Gastrocnemius medialis (tissue), 4 donors: ENCODE measurements at places on chromosomes 16 and 17. TPM values are rescaled to one million over a fixed set of nuclear protein-coding genes. Genes with fewer than 3 reads are reported as not detected.

- DNase-seq, result no peak
Observed at GRCh38 chr17:44972953-44973352, 4.8 kb upstream of the C1QL1 start.

- no peak for DNase-seq
Observed at GRCh38 chr17:50768346-50768761, 1.0 kb upstream of the ANKRD40CL start.

- no peak for DNase-seq
Observed at GRCh38 chr17:59299400-59300092, 31.9 kb upstream of the YPEL2 start.

GRCh38 chr17:65850486-65850885 is 289.0 kb upstream of the AXIN2 start:
- DNase-seq, result no peak

DNA sequence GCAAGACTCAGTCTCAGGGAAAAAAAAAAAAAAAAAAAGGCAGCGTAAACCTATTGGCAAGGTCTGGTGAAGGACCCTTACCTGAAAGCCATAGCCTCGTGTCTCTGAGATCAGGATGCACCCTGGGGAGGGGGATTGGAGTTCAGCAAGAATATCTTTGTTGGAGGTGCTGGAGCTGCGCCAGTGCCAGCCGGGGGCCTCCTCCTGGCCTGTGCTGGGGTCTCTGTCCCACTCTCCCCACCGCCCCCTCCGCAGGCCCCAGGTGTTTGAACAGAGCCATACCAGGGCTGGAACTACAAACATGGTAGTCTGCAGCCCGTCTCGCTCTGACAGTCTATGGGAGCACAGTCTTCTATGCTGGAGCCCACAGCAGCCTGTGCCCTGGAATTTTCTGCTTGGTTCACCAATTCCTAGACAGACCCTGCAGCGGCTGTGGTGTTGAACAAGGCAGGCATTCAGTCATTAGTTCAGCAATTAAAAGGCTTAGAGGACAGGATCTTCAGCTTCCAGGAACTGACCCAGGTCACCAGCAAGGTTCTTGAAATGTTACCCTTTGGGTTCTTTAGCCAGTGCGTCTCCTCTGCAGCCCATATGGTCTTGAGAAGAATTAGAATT is 42.2 kb upstream of the KIFC3 start:
- no peak for DNase-seq

DNA sequence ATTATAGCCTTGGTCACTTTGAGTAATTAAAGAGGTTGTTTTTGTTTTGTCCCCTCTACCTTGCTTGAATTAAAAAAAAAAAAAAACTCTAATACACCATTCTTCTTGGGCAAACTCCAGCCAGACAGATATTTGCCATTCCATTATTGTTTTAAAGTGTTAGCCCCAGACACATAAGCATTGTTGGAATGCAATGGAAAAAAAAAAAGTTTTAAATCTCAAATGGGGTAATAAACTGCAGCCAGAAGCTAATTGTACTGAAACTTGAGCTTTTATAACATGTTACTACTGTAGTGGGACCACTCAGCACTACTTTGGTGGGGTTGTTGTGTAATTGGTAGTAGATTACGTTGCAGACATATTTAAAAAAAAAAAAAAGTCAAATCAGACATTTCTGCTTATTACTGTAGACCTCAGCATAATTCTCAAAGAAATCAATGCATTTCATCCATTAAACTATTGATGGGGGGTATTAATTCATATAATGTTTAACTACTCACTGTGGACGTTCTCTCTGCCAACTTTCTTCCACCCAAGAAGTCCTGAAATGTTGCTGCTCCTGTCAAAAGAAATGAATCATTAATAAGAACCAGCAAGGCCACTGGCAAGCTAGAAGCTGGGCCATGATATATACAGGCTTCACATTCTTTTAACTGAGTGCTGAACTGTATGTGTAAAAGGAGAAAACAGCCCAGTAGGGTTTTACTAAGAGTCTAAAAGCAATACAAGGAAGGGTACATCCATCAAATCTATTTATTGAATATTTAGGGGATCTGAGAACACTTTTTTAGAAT is 626.6 kb upstream of the SOX9 start:
- DNase-seq, result no peak

Gene FBF1
- 6.4 TPM for total RNA-seq

DNA sequence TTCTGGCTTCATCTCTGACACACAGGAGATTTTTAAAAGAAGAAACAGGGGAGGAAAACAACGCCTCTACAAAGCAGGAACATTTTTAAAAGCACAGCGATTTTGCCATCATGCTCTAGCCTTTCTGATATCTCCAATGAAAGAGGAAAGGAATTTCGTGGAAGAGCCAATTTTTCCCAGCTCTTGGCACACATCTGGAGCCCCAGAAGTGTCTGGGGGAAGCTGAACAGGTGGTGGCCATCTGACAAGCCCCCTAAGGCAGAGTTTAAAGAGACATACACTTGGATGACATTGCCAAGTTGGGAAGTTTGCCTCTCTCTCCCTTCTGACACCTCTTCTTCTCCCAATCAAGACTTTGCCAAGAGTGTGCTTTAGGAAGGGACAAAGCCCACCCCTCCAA is 82.1 kb downstream of the CCT6B start:
- no peak for DNase-seq

Gene ACSM2A
- total RNA-seq, result 0.86 TPM

Gene MYL11
- total RNA-seq, result 4,879 TPM

Gene TPSG1
- not detected for total RNA-seq

Gene PIRT
- total RNA-seq, result not detected

DNA sequence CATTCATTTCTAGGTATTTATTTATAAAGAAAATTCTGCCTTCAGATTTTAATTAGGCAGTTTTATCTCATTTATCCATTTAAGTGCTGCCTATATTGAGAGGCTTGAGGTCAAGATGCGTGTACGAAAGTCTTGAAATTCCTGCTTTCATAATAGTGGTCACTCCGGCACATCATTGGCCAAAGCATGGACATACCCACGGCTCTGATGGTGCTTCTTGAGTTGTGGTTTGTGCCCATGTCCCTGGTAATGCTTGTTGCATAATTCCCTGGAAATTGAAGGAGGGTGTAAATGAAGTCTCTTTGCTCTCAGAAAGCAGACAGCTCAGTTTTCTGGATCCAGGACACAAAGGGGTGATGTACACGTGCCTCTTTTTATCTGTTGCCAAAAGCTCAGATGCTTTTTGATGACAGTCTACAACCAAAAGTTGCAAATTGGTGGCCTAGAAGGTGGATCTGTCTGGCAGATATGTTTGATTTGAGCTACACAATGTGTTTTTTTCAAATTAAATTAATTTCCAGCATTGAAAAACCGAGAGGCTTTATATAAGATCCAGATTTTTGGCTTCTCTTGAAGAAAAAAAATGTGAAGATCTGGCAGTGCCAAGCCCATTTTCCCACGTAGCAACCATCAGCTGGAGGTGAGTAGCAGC is 94.4 kb downstream of the SHISA9 start:
- DNase-seq, result no peak

- no peak for DNase-seq
Observed at GRCh38 chr16:73891129-73891542, 405.5 kb upstream of the PSMD7 start.

Gene PLLP
- 1.2 TPM for total RNA-seq

GRCh38 chr17:75885431-75885830 is 7.0 kb upstream of the TRIM47 start:
- DNase-seq, result no peak

GRCh38 chr17:6384481-6384880 is 50.4 kb downstream of the AIPL1 start:
- no peak for DNase-seq

Gene NPIPB8
- not detected for total RNA-seq

DNA sequence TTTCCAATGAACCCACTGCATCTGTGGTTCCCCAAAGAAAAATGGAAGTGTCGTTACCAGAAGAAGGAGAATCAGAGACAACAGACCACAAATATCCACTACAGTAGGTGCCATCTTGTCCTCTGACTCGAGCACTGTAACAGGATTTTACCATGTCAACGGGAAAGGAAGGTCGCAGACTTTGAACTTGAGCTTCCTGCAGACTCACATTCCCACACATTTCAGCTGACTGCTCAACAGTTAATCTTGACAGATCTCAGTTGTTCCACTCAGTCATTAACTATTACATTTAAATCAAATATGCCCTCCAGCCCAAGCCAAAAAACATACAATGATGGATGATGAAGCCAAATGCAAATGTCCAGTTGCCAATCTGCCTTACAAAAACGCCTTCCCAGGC is 37.0 kb downstream of the GAS7 start:
- no peak for DNase-seq

Gene CHD9NB
- total RNA-seq, result 0.72 TPM

DNA sequence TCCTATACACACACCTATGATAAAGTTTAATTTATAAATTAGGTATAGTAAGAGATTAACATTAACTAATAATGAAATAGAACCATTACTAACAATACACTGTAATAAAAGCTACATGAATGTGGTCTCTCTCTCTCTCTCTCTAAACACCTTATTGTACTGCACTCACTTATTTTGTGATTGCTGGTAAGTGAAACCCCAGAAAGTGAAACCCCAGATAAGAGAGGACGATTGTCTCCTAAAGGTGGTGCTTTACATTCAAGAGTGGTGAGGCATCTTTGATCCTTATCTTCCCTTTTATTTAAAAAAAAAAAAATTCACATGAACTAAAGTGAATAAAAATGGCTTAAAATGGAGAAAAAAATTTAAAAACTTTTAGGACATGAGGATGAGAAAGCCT is 80.1 kb upstream of the TRAP1 start:
- DNase-seq, result no peak

- no peak for DNase-seq
Observed at GRCh38 chr16:73713778-73714495, 582.7 kb upstream of the PSMD7 start.

GRCh38 chr17:41002814-41003213 is 3.1 kb upstream of the KRTAP3-2 start:
- no peak for DNase-seq

DNA sequence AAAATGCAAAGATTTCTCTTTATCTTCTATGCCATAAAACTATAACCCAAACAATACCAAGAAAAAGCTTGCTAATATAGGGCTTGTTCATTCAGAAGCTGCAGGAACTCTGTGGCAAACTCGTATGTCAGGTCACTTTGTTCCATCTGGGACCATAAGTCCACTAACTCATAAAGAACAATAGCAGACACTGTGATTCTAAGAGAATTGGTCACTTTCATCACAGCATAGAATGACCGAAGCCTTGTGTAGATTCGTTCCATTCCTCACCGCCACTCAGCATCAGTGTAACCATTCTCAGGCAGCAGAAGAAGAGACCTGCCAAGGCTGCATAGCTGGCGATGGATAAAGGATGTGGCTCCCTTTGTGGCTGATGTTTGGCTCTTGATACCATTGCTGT is 30.3 kb upstream of the VAT1L start:
- no peak for DNase-seq

Gene DHRS7C
- 39.9 TPM for total RNA-seq

- no peak for DNase-seq
Observed at GRCh38 chr16:49776085-49776595, 79.8 kb downstream of the ZNF423 start.

- DNase-seq, result no peak
Observed at GRCh38 chr16:52912565-52913173, 140.0 kb downstream of the CHD9NB start.

Gene VWA3A
- total RNA-seq, result not detected

DNA sequence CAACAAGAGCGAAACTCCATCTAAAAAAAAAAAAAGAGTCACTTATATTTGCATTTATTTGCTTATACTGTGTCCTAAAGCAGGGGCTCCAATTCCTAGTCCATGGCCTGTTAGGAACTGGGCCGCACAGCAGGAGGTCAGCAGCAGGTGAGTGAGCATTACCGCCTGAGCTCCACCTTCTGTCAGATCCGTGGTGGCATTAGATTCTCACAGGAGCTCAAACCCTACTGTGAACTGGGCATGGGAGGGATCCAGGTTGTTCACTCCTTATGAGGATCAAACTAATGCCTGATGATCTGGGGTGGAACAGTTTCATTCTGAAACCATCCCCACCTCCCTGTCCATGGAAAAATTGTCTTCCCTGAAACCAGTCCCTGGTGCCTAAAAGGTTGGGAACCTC is 24.9 kb downstream of the ITGB3 start:
- DNase-seq, result no peak

DNA sequence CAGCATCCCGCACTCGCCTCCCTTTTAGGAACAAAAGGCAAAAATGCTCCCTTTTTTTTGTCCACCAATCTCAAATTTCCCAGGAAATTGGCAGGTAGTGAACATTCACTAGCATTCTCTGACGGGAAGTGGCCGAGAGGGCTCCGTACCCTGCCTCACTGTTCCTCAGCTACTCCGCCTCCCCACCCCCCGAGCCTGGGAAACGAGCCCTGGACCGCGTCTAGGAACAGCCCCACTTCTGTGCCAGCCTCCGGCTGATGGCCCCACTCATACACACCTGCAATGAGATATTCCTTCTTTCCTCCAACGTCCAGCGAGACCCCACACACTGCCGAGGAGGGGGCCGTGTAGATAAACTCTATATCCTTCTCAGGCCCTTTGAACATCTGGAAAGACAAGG is 30.0 kb upstream of the USP36 start:
- no peak for DNase-seq

Gene LPO
- not detected for total RNA-seq

GRCh38 chr17:48228720-48229119 is 121.2 kb downstream of the SNX11 start:
- DNase-seq, result no peak

Gene REXO5
- 0.52 TPM for total RNA-seq

- DNase-seq, result peak; percentile 76
Observed at GRCh38 chr17:61251939-61252865, 147.4 kb upstream of the TBX2 start.

Gene CHST5
- not detected for total RNA-seq

DNA sequence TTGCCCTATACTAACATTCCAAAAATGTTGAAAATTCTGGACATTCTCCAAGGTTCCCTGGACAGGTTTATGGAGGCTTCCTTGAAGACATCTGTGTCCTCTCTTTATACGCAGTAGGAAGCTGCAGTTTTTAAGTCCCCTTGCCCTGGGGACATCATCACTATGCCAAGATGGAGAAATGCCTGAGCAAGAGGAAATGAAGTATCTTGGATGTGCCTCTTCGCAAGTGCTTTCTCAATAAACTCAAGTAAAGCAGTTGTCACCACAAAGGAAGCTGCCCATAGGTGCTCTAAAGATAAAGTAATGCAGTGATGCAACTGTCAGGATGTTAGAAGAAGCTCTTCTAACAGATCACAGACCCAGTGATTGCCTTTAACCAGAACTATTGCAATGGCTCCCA is 71.0 kb downstream of the CDYL2 start:
- no peak for DNase-seq

- DNase-seq, result no peak
Observed at GRCh38 chr16:85222155-85222863, 110.0 kb upstream of the CIBAR2 start.

DNA sequence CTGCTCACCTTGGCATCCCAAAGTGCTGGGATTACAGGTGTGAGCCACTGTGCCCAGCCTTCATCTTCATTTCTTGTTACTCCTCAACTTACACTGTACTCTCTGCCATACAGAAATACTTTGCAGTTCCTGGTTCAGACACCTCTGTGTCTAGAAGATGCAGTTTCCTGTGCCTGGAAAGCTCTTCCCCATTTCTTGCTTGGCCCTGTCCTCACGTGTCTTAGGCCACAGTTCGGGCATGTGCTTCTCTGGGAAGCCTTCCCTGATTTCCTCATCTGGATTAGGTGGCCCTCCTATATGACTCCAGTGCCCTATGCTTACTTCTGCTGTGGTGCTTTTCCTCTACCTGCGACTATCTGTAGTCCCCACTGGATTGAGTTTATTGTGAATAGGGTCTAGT is 26.5 kb upstream of the CDR2 start:
- DNase-seq, result peak; percentile 23
